ENCODE measurements at places on chromosomes 13 and 19.
A peak's percentile ranks its signal among the peaks of the same experiment; 100 is the strongest.

DNA sequence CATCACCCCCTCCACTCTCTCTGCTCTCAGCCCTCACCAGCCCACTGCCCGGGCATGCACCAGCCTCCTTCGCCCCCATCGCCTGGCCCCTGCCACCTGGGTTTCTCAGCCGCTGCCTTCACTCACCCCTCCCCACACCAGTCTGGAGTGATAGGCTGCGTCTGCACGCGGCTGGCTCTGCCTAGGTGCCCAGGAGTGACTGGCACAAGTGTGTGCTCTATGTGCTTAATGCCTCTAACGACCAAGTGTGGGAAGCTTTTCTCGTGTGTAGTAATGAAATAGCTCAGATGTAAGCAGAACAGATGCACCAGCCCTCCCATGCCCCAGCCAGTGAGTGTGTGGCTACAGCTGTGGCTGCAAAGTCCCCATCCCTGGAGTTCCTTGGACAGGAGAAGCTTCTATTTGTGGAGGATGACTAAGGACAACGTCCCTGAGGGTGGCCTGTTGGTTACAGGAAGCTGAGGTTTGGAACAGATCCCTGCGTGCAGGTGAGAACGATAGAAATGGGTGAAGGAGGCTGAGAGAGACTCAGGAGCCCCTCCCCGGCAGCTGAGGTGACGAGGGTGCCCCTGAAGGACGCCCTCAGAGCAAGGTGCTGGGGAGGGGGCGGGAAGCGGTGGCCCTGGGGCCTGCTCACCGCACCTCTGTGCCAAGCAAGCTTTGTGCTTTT is 35.6 kb downstream of the ATP11A start:
- no peak for DNase-seq

DNA sequence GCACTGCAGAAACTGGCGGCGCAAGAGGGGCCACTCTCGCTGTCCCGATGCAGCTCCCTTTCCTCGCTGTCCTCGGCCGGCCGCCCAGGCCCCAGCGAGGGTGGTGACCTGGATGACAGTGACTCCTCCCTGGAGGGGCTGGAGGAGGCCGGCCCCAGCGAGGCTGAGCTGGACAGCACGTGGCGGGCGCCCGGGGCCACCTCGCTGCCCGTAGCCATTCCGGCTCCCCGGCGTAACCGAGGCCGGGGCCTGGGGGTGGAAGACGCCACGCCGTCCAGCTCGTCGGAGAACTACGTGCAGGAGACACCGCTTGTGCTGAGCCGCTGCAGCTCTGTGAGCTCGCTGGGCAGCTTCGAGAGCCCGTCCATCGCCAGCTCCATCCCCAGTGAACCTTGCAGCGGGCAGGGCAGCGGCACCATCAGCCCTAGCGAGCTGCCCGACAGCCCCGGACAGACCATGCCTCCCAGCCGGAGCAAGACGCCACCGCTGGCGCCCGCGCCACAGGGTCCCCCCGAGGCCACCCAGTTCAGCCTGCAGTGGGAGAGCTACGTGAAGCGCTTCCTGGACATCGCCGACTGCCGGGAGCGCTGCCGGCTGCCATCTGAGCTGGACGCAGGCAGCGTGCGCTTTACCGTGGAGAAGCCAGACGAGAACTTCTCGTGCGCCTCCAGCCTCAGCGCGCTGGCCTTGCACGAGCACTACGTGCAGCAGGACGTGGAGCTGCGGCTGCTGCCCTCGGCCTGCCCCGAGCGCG is 12.4 kb downstream of the C19orf25 start:
- no peak for DNase-seq

DNA sequence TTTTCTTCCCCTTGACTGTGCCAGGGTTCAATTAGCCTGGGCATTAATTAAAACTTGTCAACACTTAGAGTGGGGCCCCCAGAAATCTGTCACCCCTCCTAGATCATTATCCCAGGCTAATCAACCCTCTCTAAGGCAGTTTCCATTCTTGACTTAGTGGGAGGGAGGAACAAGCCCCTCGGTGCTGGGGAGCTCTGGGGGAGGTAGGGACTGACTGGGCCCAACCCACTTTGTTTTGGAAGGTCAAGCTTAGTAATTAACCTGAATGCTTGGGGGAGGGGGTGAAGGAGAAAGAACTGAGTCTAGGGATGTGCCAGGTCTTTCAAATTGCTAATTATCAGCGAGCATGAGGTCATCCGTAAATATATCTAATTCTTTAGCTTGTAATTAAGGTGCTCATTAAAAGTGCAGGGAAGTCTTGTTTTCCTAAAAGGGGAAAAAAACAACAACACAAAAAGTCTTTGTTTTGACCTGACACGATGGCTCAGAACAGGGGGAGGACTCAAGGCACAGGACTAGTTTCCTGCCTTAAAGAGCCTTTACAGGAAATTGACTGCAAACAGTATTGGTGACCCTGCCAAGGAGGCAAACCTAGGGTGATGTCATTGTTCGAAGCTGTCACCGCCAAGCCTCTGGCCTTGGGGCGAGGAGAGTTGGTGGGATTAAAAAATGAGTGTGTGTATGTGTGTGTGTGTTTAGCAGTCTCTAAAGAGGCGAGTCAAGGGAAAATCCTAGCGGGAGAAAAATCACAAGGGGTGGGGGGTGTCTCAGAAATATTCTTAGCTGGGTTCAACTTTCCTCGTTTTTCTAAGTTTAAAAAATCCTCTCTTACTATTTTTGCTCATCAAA is 19.4 kb downstream of the ACTN4 start:
- peak; percentile 89 for DNase-seq

DNA sequence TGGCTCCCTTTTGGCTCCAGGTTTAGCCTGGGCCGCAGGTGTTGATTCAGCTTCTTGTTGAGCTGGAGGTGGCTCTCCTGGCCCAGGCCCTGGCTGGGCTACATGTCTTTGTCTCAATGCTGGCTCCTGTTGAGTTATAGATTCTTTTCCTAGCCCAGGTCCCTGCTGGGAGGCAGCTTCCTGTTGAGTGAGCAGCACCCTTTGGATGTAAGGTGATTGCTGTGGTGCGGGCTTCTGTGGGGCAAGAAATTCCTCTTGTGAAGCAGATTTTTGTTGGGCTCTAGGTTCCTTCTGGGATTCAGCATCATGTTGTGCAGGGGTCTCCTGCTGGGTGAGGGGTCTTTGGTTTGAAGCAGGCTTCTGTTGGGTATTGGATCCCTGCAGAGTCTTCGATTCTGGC is 545 bp downstream of the LIPE start:
- no peak for DNase-seq

DNA sequence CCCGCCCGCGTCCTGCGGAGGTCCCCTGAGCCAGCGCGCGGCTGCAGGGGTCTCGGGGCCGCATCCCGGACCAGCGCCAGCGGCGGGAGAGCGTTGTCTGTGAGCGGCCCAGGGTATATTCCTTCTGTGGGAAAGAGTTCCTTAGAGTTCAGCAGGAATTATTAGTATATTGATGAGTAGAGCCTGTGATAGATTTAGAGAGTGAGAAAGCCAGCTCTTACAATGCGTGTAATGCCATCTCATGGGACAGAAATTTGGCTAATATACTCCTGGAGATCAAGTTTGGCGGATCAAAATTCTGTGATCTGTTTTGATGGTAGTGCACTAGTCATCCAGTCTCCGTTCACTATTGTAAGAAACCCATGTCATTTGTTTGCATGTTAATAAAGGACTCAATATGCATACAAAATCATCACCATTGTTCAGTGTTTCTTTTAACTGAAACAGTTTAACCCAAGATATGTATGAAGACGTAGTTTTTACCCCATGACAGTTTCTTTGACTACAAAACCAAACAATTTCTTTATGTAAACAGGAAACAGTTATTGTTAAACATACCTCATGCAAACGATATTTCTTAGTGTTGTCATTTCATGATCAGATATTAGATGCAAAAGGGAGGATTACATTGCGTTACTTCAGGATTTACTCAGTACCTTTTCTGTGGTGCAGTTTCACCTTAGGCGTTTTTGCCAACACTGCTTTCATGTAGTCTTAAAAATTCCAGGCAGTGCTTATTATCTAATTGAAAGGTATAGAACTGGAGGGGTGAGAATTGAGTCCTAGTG is 9.9 kb downstream of the TNFRSF19 start:
- DNase-seq, result no peak

DNA sequence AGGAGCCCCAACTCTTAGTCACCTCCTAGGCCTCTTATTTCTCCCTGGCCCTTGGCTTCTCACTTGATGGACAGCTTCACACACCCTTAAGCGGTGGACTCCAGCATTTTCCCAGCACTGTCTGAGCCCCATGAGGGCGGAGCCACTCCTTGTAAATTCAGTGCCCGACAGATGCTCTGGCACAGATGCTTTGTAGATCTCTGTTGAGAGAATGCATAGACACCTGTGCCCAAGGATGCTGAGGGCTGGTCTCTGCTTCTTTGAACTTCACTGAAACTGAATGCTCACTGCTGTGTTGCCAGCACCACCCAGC is 3.3 kb downstream of the SYCN start:
- DNase-seq, result no peak

DNA sequence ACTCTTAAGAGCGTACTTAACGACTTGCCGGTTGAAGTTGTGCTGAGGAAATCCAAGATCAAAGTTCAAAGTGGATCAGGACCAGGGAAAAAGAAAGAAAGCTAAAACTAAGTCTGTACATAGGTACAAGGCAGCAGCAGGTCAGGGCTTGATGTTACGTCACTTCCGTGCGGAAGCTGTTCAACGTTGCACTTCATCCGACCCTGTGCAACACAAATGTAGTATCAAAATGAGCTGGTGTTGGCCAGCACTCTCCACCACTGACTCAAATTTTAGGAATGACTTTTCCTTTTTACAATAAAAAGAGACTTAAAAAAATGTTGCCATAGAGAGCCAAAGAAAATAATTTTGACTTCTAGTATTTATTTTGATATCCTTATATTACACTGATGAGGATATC is 1315.4 kb downstream of the EFNB2 start:
- no peak for DNase-seq

Data from kidney capillary endothelial cell (primary cell).